A549 treated with GW870086 at 1 μM for 4 hours (cell line): ENCODE measurements at places on chromosomes 1 and 21. TPM values are rescaled to one million over a fixed set of nuclear protein-coding genes. Genes with fewer than 3 reads are reported as not detected.

The C2CD2 gene
- total RNA-seq = 5.8 to 8.4 TPM (median 6.5 TPM) in 5 replicates

The GJB3 gene
- total RNA-seq = 7.2 to 15.6 TPM (median 10.9 TPM) in 5 replicates

The LCE2B gene
- total RNA-seq = not detected in 5 replicates

The HSPA6 gene
- total RNA-seq = 1.5 to 7.5 TPM (median 2.0 TPM) in 5 replicates

The CFAP74 gene
- 0.05 TPM in 1 of 5 replicates, not detected in the others for total RNA-seq

The DNASE2B gene
- not detected in 5 replicates for total RNA-seq

The NBPF20 gene
- total RNA-seq = 2.9 to 3.6 TPM (median 3.2 TPM) in 5 replicates

The POFUT2 gene
- 19.7 to 26.8 TPM (median 21.3 TPM) in 5 replicates for total RNA-seq

The SLFNL1 gene
- 0.07 TPM in 1 of 5 replicates, not detected in the others for total RNA-seq
